Ascending aorta (tissue), 2 donors: ENCODE measurements at places on chromosomes 7 and 10. TPM values are rescaled to one million over a fixed set of nuclear protein-coding genes. Genes with fewer than 3 reads are reported as not detected.

LRRC61 gene
- 14.7 TPM for total RNA-seq

AGAP4 gene
- total RNA-seq, result 2.2 TPM

PAPOLB gene
- total RNA-seq, result not detected

- no peak for DNase-seq
These were observed 270.5 kb downstream of the BICC1 start for GRCh38 chr10:58782876-58783851.

DNA sequence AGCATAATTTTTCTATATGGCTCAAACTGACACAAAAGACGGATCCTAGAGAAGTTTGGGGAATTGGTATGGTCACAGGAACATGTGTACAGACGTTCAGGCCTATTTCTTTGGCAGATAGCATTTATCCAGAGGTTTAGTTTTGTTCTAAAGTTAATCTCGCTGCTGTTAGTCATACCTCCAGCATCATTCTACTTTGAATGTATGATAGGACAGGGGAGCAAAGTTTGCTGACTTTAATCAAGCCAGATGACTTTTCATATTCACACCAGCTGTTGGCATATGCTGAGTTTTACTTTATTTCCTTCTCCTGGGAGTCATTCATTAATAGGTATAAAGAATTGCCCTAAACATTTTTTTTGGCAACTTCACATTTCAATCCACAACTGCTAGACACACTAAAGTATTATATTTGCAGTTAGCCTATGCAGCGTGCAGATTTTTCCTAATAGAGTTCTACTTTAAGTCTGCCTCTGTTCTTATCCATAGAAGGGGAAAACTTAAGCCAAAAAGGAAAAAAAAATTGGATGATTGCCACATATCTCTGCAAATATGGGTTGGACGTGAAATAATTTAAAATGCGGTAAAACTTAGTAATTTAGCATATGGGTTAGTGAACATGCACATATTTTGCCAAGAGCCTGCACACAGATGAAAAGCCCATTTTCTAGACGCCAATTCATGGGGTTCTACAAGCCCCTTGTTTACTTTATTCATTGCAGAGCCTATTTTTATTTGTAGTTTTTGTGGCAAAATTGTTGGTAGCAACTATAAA lies 213.1 kb downstream of the C7orf25 start:
- DNase-seq, result no peak

DNA sequence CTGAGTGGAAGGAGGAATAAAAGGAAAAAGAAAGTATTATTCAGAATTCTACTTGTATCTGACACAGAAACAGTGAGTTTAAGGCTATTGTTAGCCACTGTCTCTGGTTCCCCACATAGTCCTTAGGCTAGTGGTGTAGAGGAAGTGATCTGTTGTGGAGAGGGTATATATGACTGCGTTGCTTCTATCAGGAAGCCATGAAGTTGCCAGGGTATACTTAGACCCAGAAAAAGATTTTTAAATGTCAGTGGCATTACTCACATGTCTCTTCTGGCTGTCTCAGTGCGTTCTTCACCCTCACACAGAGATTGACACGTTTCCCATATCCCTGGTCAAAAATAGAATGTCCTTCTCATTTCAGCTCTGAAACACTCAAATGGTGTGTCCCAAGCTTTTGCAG lies 72.7 kb downstream of the SEM1 start:
- DNase-seq, result no peak
